Activated effector memory CD4-positive, alpha-beta T cell treated with anti-CD3 and anti-CD28 coated beads, Interleukin-2, amount 50 U/mL, for 16 hours (primary cell): ENCODE measurements at places on chromosomes 7 and 10.

GRCh38 chr10:30792025-30792424 lies 162.5 kb upstream of the LYZL2 start:
- no peak for DNase-seq

- no peak for DNase-seq
Observed at GRCh38 chr10:103917302-103918052, 507 bp downstream of the STN1 start.

DNA sequence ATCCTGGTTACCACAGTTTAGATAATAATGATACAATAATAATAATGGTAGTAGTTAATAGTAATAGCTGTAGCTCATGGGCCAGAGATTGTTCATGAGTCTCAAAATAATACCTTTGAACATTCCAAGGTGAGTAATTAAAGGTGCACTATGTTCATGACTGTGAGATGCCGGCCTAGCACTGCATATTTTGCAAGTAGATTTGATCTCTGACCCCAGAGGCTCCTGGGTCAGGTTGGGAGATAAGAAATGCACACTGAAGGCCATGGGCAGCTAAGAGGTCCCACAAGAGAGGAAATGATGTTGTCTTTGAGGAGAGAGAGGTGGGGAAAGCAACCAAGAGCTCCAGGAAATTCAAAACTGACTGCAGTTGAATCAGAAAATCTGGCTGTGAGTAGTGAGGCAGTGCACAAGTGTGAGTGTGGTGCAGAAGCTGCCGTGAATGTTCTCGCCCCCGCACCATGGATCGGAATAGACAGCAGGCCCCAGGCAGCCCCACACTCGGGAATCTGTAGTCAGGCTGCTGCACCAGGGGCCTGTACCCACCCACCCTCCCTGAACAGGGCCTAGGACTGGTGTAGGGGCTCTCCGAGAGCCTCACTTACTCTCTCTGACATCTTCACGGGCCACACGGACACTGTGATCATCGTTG lies 11.9 kb downstream of the CPXM2 start:
- peak; percentile 24 for DNase-seq

DNA sequence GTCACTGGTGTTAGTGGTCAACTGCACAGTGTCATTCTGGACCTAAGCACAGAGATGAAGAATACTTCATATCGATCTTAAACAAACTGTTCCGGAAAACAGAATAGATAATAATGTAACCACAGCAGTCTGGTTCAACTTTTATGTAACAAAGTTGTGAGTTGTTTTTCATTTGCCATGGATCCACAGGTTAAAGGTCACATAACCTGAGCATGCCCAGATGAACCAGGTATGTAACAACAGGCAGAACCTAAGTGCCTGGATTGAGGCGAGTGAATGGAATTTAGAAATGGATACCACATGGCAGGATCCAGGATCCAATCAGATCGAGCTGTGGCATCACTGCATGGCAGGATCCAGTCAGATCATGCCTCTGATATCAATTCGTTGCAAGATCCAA lies 87.1 kb downstream of the CLEC2L start:
- DNase-seq: no peak

DNA sequence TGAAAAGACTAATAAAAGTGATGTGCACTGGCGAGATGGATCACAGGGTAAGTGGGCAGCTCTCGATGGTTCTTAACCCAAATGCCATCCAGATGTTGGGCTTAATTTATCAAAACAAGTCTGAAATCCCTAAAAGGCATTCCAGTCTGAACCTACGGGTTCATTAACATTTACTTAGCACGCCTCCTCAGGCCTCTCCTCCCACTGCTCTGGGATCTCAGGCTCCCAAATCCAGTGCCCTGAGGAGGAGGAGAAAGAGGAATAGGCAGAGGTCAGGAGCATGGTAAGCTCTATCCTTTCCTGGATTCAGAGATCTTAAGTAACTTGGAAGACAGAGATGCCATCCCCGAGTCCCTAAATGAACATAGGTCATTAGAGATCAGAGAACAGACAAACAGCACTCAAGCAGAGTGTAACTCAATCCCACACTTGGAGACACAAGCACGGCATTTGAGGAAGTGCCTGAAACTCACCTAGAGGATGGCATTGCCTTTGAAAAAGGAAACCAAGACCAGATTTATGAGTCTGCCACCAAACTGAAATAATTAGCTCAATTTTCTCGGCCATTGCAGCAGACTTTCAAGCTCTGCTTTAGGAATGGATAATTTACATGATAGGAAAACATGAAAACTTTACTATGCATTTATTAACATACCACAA lies 140.9 kb downstream of the CXCL12 start:
- DNase-seq: no peak

GRCh38 chr7:102253066-102253972 lies 33.3 kb upstream of the SH2B2 start:
- no peak for DNase-seq

DNA sequence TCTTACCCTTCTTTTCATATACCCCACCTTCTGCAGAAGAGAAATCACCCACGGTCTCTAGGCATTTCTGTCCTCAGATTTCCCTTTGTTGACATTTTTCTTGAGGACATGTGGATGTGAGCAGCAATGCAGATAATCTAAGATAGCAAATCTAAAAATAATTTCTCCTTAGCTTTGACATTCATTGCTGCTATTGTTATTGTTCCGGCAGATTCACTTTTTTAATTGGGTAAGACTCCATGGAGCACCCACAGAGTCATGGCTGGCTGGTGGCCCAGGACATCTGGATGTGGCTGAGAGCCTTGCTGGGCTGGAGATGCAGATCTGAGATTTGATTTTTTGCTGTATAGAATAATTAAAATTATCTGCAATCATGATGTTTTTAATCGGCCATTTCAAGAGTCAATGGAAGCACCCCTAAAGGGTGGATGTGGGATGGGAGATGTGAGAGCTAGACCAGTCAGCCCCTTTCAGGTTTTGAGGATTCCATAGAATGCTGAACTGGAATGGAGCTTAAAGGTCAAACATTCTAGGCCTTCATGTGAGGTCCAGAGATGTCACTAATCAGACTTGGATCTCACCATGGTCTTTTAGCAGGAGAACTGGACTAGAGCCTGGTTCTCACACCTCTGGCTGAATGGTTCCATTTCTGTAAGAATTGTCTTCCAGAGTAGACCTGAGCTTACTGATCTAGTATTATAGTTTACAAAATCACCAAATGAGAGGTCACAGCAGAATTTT lies 37.5 kb downstream of the TAS2R41 start:
- DNase-seq: no peak

GRCh38 chr10:26194275-26194674 lies 22.3 kb upstream of the GAD2 start:
- no peak for DNase-seq

DNA sequence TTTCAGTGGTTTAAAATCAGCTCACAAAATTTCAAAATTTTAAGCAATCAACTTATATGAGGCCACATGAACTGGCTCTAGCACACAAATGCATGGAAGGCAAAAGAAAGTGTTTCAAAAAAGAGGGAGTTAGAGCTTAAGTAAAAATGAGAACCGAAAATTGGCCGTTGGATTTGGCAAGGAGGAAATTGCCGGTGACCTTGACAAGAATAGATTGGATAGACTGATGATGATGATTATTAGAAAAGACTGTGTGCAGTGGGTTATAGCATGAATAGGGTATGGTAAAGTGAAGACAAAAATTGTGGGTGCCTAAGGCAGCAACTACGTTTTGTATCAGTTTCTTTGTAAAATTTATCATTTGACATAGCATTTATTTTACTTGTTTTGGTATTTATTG lies 175.7 kb downstream of the SEMA3D start:
- DNase-seq: no peak

DNA sequence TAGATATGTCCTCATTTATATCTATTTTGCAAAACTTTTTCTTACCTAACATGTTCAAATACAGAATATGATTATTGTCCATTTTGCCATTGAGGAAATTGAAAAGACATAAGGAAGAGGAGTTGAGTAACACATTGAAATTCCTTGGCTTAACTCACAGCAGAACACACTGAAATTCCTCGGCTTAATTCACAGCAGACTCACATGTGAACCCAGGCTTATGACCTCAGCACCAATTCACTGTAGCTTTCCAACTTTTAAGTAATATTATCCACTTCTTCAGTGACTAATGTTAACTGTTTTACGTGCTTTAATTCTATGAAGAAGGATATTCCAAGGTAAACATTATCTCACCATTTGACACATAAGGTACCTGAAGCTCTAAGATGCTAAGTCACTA lies 597.5 kb upstream of the PFKP start:
- DNase-seq: no peak

GRCh38 chr7:146791344-146792285 lies 675.0 kb downstream of the CNTNAP2 start:
- no peak for DNase-seq

GRCh38 chr10:88642209-88642608 lies 22.0 kb upstream of the LIPF start:
- no peak for DNase-seq

DNA sequence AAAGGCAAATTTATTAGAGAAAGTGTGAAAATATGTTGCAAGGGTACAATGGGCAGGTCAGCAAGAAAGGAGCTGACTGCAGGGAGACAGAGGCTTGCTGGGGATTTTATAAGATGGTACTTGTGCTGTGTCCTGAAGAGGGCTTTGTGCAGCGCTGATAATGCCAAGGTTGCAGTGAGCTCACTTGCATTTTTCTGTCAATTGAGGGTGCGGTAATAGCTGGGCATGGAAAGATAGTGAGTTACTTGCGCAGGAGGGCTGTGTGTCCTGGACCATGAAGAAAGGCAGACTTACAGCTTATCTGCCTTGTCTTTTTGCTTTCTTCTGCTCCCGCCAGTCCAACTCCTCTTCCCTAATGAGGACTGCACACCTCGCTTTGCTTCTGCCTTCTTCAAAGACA lies 12.5 kb downstream of the CDC123 start:
- no peak for DNase-seq

GRCh38 chr7:16026253-16027020 lies 340.0 kb upstream of the MEOX2 start:
- no peak for DNase-seq

GRCh38 chr10:115118346-115118745 lies 25.2 kb downstream of the ATRNL1 start:
- DNase-seq: no peak

- peak; percentile 63 for DNase-seq
Observed at GRCh38 chr7:2019711-2020511, 212.8 kb downstream of the MAD1L1 start.
